ENCODE measurements at places on chromosomes 3 and 15.
A peak's percentile ranks its signal among the peaks of the same experiment; 100 is the strongest.

DNA sequence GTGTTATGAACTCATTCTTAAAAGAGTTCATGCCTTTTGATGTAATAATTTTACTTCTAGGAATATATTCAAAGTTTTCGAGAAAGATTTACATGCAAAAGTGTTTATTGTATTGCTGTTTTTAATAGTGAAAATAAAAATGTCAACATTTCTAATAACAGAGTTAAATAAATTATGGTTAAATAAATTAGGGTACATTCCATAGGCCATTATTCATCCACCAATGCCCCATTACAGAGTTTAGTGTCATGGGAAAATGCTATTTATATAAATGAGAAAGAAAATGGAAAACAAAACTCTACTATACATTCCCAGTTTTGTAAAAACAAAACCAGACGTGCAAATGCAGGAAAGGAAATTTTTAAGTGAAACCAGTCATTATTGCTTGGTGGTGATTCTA lies 538.1 kb upstream of the TBL1XR1 start:
- no peak for DNase-seq

GRCh38 chr15:91689377-91689776 lies 164.1 kb upstream of the SLCO3A1 start:
- DNase-seq, result no peak

GRCh38 chr3:144989807-144990206 lies 1018.2 kb downstream of the DIPK2A start:
- DNase-seq, result no peak

DNA sequence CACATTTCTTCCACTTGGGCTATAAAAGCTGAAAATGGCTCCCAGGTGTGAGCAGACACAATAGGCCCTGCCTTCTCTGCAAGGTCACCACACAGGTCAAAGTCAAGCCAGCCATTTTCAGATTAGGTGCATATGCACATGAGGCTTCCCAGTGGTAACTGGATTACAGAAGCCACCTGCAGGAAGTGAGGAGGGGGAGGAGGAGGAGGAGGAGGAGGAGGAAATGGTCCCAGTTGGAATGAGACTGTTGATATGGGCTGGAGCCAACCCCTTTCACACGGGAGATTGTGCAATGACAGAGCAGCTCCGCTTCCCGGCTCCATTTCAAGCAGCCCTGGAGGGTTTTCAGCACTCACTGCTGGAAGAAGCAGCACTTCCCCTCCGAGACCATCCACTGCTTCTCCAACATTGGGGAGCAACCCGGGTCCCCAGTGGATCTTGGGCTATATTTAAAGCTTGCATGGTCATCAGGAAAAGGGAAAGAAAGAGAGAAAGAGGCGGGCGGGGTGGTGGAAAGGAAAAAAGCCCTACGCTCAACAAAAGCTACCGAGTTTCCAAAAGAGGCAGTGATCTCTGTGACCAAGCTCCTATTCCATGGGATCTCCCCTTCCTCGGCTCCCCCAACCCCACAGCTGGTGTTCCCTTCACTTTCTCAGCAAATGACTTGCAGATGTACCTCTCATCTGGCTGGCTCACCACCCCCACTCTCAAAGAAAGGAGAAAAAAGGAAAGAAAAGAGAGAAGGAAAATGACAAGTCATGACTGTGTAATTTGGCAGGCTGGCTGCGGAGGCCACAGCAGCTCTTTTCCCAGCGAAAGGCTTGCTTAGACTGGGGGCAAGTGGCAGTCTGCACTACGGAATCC lies 58.3 kb downstream of the LRIG1 start:
- DNase-seq, result no peak

- no peak for DNase-seq
These were observed 505.6 kb downstream of the LPP start for GRCh38 chr3:188659449-188660090.

DNA sequence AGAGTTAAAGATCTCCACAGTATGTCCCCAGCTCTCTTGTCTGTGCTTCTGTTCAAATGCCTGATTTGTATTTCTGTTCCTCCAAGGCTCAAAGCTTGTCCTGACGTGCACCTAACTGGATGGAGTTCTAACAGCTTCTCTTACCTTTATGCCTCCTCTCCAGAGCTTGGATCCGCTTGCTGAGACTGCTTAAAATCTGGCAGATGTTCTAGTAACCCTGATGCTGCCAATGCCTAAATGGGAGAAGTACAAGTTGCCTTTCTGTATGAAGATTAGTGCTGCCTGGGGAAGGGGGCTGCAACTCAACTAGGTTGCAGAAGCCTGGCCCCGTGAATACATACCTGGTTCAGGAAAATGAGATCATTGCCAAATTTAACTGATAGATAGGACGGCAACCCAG lies 354.5 kb upstream of the KCNMB2 start:
- DNase-seq, result no peak

DNA sequence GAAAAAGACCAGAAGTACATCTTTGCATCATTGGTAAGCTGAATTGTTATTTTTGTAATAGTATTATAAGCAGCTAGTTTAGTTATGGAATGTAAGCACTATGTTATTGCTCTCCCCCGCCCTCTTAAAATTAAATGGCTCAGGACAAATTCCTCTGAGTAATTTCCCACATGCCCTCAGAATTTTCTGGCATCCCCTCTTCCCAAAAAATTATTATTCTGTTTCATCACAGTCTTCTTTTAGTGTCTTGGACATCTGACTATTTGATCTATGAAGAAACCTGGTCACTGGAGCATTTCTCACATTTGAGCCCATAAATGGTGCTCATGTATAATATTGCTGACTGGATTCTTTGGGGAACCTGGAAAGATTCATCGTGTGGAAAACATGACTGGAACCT lies 68.3 kb downstream of the KLHL25 start:
- no peak for DNase-seq

DNA sequence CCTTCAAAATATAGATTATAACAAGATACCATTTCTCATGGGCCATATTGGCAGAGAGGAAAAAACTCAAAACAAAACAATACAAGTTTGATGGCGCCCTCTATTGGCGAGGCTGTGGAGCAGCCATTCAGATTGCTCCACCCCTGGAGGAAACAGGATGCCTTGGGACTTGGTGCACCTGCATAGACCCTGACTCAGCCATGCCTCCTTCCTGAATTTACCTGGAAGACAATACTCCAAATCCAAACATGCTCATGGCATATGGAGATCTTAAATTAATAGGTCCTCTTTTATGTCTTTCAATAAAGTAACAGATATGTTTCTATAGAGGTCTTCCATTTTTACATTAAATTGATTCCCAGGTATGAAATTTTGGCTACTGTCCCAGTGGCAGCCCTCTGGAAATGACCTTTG lies 90.0 kb downstream of the APBA2 start:
- DNase-seq, result peak; percentile 75

DNA sequence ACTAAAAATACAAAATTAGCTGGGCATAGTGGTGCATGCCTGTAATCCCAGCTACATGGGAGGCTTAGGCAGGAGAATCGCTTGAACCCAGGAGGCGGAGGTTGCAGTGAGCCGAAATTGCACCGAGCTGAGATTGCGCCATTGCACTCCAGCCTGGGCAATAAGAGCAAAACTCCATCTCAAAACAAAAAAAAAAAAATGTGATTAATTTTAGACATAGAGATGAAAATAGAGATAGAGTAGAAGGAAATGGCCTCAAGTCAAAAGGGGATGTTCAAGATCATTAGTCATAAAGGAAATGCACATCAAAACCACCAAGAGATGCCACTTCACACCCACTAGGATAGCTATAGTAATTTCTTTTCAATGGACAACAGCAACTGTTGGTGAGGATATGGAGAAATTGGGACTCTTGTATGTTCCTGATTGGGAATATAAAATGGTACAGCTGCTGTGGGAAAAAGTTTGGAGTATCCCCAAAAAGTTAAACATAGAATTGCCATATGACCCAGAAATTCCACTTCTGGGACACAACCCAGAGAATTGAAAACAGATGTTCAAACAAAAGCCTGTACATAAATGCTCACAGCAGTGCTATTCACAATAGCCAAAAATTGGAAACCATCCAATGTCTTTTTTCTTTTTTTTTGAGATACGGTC lies 55.4 kb downstream of the ABHD2 start:
- DNase-seq, result peak; percentile 14

- DNase-seq, result no peak
These were observed 49.6 kb downstream of the PCSK6 start for GRCh38 chr15:101439920-101440319.

DNA sequence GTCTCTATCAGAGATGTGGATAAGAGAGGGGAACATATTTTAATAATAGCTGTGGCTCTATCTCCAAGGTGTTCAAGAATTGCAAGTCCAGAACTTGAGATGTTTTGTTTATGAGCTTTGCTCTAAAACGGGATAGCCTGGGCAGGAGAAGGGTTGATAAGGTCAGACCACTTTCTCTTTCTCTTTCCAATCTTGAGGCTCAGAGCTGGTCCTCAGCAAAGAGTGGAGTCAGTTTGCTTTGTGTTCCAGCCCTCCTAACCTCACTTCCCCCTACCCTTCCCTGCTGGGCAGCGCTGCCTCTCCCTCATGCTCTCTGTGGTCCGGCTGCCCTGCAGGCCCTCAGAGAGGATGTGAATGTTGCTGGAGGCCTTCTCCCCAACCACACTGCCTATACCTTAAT lies 13.8 kb downstream of the KLHL6 start:
- DNase-seq, result peak; percentile 12

DNA sequence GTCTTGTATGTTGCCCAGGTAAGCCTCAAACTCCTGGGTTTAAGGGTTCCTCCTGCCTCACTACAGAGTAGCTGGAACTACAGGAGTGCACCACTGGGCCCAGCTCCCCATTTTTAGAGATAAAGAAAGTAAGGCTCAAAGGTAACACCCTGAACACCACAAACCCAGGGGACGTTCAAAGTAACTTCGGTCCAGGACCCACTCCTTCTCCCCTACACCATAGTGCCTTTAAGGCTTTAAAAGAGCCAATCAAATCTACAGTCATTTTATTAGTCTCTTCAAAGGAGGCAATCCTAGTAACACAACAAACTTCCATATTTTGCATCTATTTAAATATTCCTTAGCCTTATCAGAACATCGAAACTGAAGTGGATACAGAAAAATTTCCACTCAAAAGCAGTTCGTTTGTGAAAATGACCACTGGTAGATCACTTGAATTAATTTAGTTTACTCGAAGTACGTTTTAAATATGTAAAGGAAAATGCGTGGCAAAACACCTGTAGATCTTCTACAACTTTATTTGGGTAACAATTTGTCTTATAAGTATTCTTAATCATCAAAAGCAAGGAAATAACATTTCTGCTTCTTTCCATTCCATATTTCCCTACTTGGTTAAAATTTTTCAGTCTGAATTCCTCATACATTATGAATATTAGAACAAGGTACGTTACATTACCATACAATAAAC lies 1.8 kb downstream of the STAG1 start:
- DNase-seq, result peak; percentile 34

- no peak for DNase-seq
These were observed 68.7 kb upstream of the ADPGK start for GRCh38 chr15:72852273-72852672.

DNA sequence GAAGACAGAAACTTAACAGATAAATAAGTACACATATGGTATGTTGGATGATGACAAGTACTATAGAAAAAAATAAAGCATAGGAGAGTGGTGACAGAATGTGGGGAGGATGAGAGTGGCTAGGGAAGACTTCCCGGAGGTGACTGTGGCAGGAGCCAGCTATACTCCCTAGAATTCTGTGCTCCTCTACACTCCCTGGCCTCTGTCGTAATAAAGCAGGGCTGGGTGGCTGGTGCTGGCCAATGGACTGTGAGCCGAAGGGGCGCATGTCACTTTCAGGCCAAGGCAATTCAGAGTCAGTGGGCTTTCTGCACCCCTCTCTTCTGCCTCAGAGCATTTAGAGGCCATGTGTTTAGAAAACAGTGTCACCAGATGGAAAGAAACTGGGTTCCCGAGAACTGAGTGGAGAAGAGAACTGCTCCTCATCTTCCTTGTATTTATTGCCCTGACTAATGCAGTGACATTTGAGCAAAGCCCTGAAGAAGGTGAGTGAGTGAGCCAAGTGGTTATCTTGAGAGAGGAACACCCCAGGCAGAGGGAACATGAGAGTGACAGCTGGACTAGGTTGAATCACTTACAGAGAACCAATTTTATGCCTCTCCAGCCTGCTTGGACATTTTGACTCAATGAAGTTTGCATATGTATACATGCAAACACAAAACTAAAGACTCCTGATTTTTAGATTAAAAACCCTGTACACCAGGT lies 5.2 kb upstream of the VPS8 start:
- DNase-seq, result no peak

DNA sequence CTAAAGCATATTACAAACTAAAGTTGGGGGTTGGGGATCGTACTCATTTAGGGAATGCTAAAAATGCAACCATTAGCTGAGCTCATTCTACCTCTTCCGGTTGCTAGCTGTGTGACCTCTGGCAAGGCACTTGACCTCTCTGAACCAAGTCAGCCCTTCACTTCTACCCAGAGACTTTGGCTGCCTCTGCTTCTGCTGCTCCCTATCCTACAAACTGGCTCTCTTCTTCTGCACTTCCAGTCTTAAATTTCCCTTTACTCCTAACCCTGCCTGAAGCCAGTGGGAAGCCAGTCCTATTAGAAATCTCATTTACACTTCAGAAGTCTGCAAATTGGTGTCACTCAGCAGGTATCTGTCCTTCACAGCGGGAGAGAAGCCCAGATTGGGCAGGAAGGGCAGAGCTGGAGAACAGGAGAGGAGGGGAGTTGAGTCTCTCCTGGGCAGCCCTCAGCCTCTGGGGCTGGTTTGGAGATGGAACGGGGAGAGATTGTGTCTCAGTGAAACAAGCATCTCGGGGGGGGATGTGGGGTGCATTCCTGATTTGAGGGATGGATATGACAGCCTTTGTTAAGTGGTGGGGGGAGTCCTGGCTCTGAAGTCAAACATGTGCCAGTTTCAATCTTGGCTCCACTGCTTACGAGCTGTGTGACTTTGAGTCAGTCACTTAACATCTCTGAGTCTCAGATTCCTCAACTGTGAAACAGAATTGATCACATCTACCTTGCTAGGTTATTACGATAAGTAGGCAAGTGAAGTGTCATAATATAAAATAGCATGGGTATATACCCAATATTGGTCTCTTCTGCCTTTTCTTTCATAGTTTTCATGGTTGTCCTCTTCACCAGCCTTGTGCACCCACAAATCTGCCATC lies 7.8 kb upstream of the AEN start:
- DNase-seq, result no peak

DNA sequence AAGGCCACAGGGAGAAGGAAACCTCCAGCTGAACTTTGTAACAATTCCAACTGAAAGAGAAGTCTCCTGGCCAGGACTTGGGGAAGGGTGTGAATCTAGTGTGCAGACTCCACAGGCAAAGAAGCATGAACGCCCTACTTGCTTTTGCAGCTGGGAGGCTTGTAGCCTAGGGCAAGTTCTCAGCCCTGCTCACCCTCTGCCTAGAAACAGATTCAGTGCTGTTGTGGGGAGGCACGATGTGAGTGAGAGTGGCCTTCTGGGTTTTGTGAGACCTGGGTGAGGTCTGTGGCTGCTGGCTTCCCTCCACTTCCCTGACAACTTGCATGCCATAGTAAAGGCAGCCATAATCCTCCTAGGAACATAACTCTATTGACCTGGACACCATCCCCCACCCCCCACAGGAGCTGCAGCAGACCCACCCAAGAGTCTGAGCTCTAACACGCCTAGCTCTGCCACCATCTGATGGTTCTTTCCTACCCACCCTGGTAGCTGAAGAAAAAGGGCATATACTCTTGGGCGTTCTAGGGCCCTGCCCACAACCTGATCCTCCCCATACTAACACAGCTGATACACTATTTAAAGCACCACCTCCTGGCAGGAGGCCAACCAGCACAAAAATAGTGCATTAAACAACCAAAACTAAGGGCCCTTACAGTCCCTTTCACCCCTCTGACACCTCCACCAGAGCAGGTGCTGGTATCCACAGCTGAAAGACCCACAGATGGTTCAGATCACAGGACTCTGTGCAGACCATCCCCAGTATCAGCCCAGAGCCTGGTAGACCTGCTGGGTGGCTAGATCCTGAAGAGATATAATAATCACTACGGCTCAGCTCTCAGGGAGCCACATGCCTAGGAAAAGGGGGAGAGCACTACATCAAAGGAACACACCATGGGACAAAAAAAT lies 426.5 kb downstream of the IGSF11 start:
- DNase-seq, result no peak
